Tibial nerve (tissue), 4 donors: ENCODE measurements at places on chromosomes 13 and 19. TPM values are rescaled to one million over a fixed set of nuclear protein-coding genes. Genes with fewer than 3 reads are reported as not detected.

DNA sequence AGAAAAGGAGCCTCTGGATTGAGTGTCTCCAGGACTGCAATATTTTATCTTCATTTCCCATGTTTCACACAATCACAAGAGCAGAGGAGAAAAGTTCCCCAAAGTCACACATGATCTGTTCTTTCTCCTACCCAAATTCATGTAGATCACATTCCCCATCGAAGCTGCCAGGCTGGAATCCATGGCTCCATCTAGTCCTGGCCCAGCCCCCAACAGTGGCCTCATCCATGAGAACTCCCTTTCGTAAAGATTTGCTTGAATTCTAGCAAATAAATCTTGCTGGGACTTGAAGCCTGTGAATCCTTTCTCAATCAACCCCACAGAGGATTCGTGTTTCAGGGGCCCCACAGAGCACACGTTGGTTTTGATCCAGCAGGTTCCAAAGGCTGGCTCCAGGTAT lies 109.5 kb downstream of the COL4A1 start:
- DNase-seq, result no peak

IL27RA gene
- 2.4 TPM for total RNA-seq

MEIOSIN gene
- total RNA-seq, result not detected

RFPL4AL1 gene
- not detected for total RNA-seq

GRCh38 chr19:7690779-7691258 lies 10.2 kb downstream of the TRAPPC5 start:
- no peak for DNase-seq

ZNF132 gene
- total RNA-seq, result 12.6 TPM

DNA sequence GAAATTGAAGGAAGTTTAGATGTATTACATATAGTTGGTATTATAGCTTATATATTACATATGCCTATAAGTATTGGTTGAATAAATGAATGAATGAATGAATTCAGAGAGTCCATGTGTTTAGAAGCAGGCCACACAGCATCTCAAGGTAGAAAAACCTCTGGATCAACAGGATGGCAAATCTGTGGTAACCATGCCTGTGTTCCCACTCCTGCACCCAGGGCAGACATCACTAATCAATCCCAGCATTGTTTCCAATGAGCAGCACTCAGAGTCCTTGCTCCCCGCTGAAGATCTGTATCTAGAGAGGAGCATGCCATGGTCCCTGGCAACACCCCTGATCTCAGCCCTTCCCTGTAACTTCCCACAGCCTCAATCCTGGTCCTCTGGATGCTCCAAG lies 944 bp downstream of the CEACAM19 start:
- DNase-seq, result no peak
